ENCODE measurements at places on chromosomes 11 and 22. TPM values are rescaled to one million over a fixed set of nuclear protein-coding genes. Genes with fewer than 3 reads are reported as not detected.
A peak's percentile ranks its signal among the peaks of the same experiment; 100 is the strongest.

DNA sequence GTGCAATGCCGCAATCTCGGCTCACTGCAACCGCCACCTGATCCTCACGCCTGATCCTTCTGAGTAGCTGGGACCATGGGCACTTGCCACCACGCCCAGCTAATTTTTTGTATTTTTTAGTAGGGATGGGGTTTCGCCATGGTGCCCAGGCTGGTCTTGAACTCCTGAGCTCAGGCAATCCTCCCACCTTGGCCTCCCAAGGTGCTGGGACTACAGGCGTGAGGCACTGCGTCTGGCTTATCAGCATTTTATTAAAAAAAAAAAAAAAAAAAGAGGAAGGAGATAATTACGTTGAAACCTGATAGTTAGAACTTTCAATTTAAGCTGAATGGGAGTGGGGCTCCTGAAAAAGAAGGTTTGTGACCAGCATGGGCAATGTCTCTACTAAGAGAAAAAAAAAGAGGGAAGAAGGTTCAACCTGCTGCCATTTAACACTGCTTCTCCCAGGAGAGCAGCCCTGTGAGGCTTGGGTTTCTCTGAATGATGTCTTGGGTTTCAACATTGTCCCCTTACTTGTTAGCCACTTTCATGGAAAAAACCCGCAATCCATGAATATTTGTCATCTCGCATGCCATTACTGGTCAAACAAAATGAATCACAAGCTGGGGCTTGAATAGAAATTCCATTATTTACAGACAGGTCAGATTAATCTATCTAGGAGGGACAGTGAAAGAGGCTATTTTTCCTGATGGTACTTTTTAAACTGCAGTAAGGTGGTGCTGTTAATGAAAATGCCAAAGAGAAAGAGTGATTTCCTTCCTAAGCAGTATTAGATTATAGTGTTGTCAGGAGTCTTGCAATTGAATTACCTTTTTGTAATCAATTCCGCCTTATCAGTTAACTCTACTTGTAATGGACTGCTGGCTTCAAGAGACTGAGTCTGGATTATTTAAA is 72.5 kb downstream of the PACS1 start:
- no peak overlapping the region for H3K27ac ChIP-seq
- peaks cover 19% of the 10 kb centered on the region for H3K36me3 ChIP-seq
- H3K4me1 ChIP-seq, result peaks cover 9% of the 10 kb centered on the region
- DNase-seq, result no peak
- H3K27me3 ChIP-seq, result no peaks in the 10 kb centered on the region
- no peak overlapping the region for H3K4me3 ChIP-seq

DNA sequence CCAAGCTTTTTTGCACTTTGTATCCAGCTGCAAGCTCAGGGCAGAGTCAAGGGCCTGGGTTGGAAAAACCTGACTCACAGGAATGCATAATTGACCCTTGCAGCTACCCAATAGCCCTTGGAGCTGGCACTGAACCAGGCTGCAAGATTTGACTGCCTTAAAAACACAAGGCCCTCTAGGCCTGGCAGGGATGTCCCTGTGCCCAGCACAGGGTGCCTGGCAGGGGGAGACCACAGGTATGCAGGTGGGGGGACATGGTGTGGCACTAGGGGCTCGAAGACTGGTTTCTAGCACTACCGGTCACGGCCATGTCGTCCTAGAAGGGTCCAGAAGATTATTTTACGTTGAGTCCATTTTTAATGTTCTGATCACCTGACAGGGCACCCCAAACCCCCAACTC is 30.2 kb downstream of the SBF1 start:
- no peak overlapping the region for H3K4me3 ChIP-seq
- H3K27me3 ChIP-seq, result no peaks in the 10 kb centered on the region
- no peak for DNase-seq
- peak overlapping the region; percentile 84 for H3K27ac ChIP-seq
- peaks cover 24% of the 10 kb centered on the region for H3K4me1 ChIP-seq

ALDH3B2 gene
- total RNA-seq, result not detected

GRCh38 chr11:8081591-8082250 is 710 bp downstream of the TUB start:
- DNase-seq, result no peak
- H3K27ac ChIP-seq, result no peak overlapping the region
- H3K36me3 ChIP-seq, result no peaks in the 10 kb centered on the region

KIAA1671 gene
- 20.1 TPM for total RNA-seq

PDGFD gene
- total RNA-seq, result 0.12 TPM

GRCh38 chr11:114501901-114502300 is 57.8 kb downstream of the NXPE1 start:
- H3K36me3 ChIP-seq, result no peaks in the 10 kb centered on the region
- no peak for DNase-seq
- H3K4me1 ChIP-seq, result no peaks in the 10 kb centered on the region

DNA sequence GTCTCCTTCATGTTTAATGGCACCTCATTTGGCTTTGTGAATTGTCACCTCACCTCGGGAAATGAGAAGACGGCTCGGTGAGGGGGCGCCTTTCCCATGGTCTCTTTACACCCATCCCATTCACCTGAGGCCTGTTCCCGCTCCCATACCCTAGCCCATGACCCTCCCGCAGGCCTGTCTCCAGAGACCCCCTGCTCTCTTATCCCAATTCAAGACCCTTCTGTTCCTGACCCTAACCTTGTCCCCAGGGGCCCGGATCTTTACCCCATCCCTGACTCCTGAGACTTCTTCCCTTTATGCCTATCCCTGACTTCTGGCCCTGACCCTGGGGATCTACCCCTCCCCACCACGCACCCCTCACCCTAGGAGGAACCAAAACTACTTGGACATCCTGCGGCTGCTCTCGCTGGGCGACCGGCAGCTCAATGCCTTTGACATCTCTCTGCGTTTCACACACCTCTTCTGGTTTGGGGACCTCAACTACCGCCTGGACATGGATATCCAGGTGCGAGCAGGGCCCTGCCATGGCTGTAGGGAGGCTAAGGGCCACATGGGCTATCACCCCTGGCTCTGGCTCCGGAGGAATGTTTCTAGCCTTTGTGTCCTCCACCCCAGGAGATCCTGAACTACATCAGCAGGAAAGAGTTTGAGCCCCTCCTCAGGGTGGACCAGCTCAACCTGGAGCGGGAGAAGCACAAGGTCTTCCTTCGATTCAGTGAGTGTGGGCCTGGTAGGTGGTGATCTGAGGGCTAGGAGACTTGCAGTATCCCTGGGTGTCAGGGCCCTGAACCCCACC is 7.9 kb downstream of the INPPL1 start:
- no peak overlapping the region for H3K27ac ChIP-seq
- no peaks in the 10 kb centered on the region for H3K27me3 ChIP-seq
- H3K4me1 ChIP-seq, result no peaks in the 10 kb centered on the region
- H3K36me3 ChIP-seq, result peaks cover 22% of the 10 kb centered on the region

PACSIN3 gene
- 0.64 TPM for total RNA-seq

RAC2 gene
- total RNA-seq, result 834 TPM

NNMT gene
- total RNA-seq, result not detected

DNA sequence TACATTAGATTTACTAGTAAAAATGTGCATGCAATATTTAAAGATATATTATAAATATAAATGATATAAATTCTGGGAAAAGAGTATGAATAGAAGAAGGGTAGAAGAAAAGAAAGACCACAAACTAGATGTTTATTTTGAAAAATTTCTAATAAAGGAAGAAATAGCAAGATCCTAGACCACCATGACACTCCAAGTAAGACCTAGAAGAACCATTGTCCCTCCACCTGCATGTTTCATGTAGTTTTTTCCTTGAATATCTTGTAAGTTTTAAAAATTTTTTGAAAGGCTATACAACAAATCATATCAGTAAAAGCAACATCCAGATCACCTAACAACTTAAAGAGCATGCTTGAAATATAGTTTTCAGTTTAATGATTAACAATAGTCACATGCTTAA is 46.8 kb downstream of the ARHGAP32 start:
- H3K27ac ChIP-seq, result no peak overlapping the region
- H3K4me3 ChIP-seq, result no peak overlapping the region
- no peaks in the 10 kb centered on the region for H3K4me1 ChIP-seq

DNA sequence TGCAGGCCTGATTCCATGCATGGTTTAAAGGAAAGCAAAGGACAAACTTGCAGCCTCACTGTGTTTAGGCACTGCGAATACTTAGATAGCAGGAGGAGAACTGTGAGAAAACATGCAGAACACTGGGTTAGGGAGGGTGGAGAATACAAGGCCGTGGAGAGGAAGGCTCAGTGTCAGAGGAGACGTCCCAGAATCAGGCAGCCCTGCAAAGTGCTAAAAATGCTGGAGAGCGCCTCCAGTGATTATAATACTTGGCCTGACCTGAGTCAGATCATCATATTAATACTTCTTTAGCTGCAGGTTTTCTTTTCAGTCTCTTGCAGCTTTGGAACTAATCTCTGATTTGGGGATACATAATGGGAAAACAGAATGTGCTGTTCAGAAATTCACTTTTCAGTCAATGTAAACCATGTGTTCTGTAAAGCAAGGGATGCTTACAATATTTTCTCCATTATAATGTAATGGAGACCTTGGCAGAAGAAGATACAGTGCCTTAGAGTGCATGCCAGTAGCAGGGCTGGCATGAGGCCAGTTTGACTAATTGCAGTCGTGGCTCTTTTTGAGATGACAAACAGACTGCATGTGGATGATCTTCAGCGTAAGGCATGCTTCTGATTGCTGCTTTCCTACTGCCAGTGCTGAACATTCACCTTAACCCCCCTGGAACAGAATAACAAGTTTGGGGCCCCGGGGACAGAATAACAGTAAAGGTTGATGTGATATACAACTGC is 16.8 kb downstream of the EXT2 start:
- no peak overlapping the region for H3K27ac ChIP-seq
- peaks cover 24% of the 10 kb centered on the region for H3K36me3 ChIP-seq
- H3K4me3 ChIP-seq, result no peak overlapping the region
- DNase-seq, result no peak
- H3K4me1 ChIP-seq, result peaks cover 6% of the 10 kb centered on the region

SAC3D1 gene
- total RNA-seq, result 24.3 TPM

- H3K27me3 ChIP-seq, result no peaks in the 10 kb centered on the region
- H3K27ac ChIP-seq, result no peak overlapping the region
- H3K36me3 ChIP-seq, result no peaks in the 10 kb centered on the region
- no peaks in the 10 kb centered on the region for H3K4me1 ChIP-seq
- no peak for DNase-seq
These were observed 1054.0 kb downstream of the NTM start for GRCh38 chr11:132424433-132424832.

- no peak overlapping the region for H3K4me3 ChIP-seq
- H3K27me3 ChIP-seq, result peaks cover 19% of the 10 kb centered on the region
- DNase-seq, result no peak
- no peaks in the 10 kb centered on the region for H3K4me1 ChIP-seq
- no peaks in the 10 kb centered on the region for H3K36me3 ChIP-seq
These were observed 30.0 kb upstream of the RAB39A start for GRCh38 chr11:107898270-107898669.

DNA sequence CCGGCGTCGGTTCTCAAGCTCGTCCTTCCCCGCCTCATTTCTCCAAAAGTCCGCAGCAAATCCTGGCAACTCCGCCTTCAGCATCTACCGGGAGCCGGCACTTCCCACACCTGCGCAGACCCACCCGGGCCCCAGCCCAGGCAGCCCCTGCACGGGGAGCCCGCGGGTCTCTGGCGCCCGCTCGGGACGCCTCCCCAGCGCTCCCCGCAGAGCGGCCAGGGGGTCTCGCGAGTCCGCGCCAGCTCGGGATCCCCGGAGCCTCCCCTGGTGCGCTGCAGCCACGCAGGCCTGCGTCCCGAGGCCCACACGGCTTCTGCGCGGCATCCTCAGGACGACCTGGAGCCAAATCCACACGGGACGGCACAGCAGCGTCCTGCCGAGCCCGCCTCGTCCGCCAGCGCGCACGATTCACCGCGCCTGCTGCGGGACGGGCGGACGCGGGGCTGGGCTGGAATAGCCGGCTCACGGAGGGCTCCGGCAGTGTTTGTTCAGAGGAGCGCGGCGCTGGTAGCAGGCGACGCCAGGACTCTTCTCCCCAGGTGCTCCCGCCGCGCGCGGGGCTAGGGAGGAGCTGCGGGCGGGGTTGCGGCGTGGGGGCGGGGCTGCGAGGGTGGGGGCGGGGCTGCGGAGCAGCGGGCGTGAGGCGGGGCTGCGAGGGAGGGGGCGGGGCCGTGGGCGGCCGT is 816 bp upstream of the PHRF1 start:
- peaks cover 45% of the 10 kb centered on the region for H3K4me1 ChIP-seq
- no peak for DNase-seq
- peak overlapping the region; percentile 77 for H3K4me3 ChIP-seq
- H3K27me3 ChIP-seq, result peaks cover 21% of the 10 kb centered on the region

DNA sequence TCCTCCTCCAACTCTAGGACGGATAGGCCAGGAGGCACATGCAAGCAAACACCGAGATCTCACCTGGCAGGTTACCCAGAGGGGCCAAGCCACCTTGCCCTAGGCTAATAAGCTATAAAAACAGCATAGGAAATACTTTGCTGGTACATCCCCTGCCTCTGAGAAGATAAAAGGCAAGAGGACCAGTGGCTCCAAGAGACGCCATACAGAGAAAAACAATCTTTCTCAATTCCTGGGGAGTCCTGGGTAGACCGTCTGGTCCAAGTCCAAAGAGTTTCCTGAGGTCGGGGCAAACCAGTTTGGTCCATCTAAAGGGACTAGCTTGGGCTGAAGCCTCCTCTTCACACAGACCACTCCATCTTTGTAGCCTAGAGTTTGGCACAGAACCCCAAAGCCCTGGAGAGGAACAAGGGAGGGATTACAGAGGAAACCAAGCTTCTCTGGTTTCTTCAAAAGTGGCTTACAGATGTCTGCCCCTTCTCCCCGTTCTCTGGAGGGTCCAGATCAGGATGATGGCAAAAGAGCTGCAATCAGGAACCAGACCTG is 40.4 kb downstream of the NUMA1 start:
- H3K27me3 ChIP-seq, result no peaks in the 10 kb centered on the region
- DNase-seq, result no peak
- no peak overlapping the region for H3K27ac ChIP-seq
- peaks cover 21% of the 10 kb centered on the region for H3K36me3 ChIP-seq
- peaks cover 11% of the 10 kb centered on the region for H3K4me1 ChIP-seq
- H3K4me3 ChIP-seq, result no peak overlapping the region

GRCh38 chr22:24133187-24133965 is 47.9 kb upstream of the SUSD2 start:
- H3K4me1 ChIP-seq, result peaks cover 14% of the 10 kb centered on the region
- DNase-seq, result no peak
- H3K27me3 ChIP-seq, result no peaks in the 10 kb centered on the region
- peaks cover 23% of the 10 kb centered on the region for H3K36me3 ChIP-seq

TRIOBP gene
- total RNA-seq, result 55.2 TPM

CD6 gene
- total RNA-seq, result 152 TPM

- no peak overlapping the region for H3K4me3 ChIP-seq
- H3K27me3 ChIP-seq, result no peaks in the 10 kb centered on the region
- no peak overlapping the region for H3K27ac ChIP-seq
- no peak for DNase-seq
- no peaks in the 10 kb centered on the region for H3K36me3 ChIP-seq
These were observed 637.5 kb downstream of the NELL1 start for GRCh38 chr11:21306739-21307358.

DNA sequence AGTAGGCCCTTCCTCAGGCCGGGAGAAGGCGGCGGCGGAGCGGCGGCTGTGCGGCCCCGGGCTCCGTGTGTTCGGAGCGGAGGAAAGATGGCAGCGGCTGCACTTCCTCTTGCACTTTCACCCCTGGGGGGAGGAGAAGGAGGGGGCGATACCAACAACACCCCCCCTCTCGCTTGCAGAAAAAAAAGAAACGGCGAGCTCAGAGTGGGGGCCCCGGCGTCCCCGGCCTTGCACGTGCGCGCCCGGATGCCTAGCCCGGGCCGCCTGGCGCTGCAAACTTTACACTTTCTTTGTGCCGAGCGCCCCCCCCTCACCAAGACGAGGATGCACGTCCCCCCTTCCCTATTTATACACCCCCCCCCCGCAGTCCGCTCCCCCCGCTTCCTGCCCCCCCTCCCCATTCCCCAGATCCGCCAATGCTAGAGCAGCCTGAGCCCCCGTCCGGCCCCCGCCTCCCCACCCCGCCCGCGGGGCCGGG is at the start of gene PATZ1:
PATZ1 (minus strand) TSS at position 92 of the 478 bp plus-strand sequence. CDS start 744 bp downstream, outside the sequence.
- DNase-seq, result peak; percentile 90
- peaks cover 21% of the 10 kb centered on the region for H3K36me3 ChIP-seq
- H3K27ac ChIP-seq, result peak within 1 kb of the TSS; percentile 89

Measured in activated CD8-positive, alpha-beta memory T cell treated with anti-CD3 and anti-CD28 coated beads, Interleukin-2, amount 10 ng/mL, durations not matched to agents 7 days and 5 days (primary cell).